Thymus (tissue), 14 donors: ENCODE measurements at places on chromosomes 3 and 15. TPM values are rescaled to one million over a fixed set of nuclear protein-coding genes. Genes with fewer than 3 reads are reported as not detected.
A peak's percentile ranks its signal among the peaks of the same experiment; 100 is the strongest.

- H3K36me3 ChIP-seq: no peaks in the 10 kb centered on the region
- peaks cover 17% of the 10 kb centered on the region for H3K4me1 ChIP-seq
These were observed 809 bp downstream of the RBP1 start for GRCh38 chr3:139538733-139539132.

- no peaks in the 10 kb centered on the region for H3K4me1 ChIP-seq
- no peak for DNase-seq
- no peak overlapping the region for H3K4me3 ChIP-seq
- no peaks in the 10 kb centered on the region for H3K36me3 ChIP-seq
These were observed 90.7 kb upstream of the GOLIM4 start for GRCh38 chr3:168186293-168186983.

- H3K27ac ChIP-seq: no peak overlapping the region
- no peaks in the 10 kb centered on the region for H3K36me3 ChIP-seq
- no peak for DNase-seq
- H3K27me3 ChIP-seq: no peaks in the 10 kb centered on the region
These were observed 78.6 kb downstream of the SNRK start for GRCh38 chr3:43364926-43365325.

GRCh38 chr3:148600902-148601765 is 96.6 kb upstream of the AGTR1 start:
- H3K27ac ChIP-seq: no peak overlapping the region
- H3K36me3 ChIP-seq: no peaks in the 10 kb centered on the region
- H3K27me3 ChIP-seq: no peaks in the 10 kb centered on the region
- H3K4me3 ChIP-seq: no peak overlapping the region
- H3K4me1 ChIP-seq: no peaks in the 10 kb centered on the region

The ARPP21 gene
- 136 TPM for total RNA-seq

The BFSP2 gene
- total RNA-seq: 3.6 TPM

- no peaks in the 10 kb centered on the region for H3K27me3 ChIP-seq
- no peaks in the 10 kb centered on the region for H3K36me3 ChIP-seq
- H3K27ac ChIP-seq: no peak overlapping the region
These were observed 38.0 kb upstream of the TIMP4 start for GRCh38 chr3:12196684-12197083.

The MYZAP gene
- 2.5 TPM for total RNA-seq

DNA sequence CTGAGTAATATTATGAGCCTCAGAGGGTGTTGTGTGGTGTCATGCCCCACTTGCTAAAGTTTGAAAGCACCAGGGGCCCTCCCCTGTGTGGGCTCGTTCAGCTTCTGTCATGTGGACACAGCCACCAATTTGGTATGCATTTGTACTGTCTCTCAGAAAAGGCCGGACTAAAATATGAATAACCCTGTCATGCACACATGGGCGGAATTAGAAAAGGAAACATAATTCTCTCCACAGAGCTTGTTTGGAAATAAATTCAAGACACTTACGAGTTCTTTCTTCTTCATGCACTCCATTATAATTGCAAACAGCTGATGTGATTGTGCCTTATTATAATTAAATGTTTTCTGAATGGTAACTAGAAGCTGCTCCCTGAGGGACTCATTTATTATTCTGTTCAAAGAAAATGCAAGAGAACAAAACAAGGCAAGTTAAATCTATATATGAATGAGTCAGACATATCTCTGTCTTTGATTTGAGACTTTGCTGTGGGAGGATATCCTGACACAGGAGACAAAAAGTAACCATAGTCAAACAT is 39.1 kb downstream of the TRPM1 start:
- peaks cover 3% of the 10 kb centered on the region for H3K27me3 ChIP-seq
- DNase-seq: no peak
- no peaks in the 10 kb centered on the region for H3K36me3 ChIP-seq
- H3K4me3 ChIP-seq: no peak overlapping the region

- DNase-seq: no peak
- no peak overlapping the region for H3K27ac ChIP-seq
- no peak overlapping the region for H3K4me3 ChIP-seq
- H3K4me1 ChIP-seq: no peaks in the 10 kb centered on the region
These were observed 427.1 kb upstream of the RASGRP1 start for GRCh38 chr15:38991701-38992100.

The FANCD2OS gene
- total RNA-seq: not detected

- no peaks in the 10 kb centered on the region for H3K4me1 ChIP-seq
- no peaks in the 10 kb centered on the region for H3K27me3 ChIP-seq
- H3K36me3 ChIP-seq: no peaks in the 10 kb centered on the region
- H3K27ac ChIP-seq: no peak overlapping the region
- no peak for DNase-seq
These were observed 16.5 kb downstream of the TBC1D23 start for GRCh38 chr3:100277255-100277800.

The TERC gene
- 136 TPM for total RNA-seq

DNA sequence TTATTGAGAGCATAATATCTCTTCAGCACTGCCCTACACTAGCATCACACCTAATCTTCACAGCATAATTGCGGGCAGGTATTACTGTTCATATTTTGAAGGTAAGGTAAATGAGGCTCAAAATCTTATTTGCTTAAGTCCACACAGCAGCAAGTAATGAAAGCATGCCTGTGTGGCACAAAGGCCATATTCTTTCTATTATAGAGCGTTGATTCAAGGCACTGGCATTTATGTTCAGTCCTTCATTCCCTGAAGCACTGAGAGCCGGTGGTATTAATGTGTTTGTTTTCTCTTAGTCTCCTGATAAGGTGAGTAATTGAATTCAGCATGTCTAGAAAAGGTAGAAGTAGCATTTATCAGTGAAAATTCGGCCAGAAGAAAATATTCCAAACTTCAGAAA is 231.2 kb downstream of the BBX start:
- H3K27me3 ChIP-seq: no peaks in the 10 kb centered on the region
- H3K36me3 ChIP-seq: peaks cover 3% of the 10 kb centered on the region
- DNase-seq: no peak
- H3K4me1 ChIP-seq: no peaks in the 10 kb centered on the region
- no peak overlapping the region for H3K4me3 ChIP-seq

DNA sequence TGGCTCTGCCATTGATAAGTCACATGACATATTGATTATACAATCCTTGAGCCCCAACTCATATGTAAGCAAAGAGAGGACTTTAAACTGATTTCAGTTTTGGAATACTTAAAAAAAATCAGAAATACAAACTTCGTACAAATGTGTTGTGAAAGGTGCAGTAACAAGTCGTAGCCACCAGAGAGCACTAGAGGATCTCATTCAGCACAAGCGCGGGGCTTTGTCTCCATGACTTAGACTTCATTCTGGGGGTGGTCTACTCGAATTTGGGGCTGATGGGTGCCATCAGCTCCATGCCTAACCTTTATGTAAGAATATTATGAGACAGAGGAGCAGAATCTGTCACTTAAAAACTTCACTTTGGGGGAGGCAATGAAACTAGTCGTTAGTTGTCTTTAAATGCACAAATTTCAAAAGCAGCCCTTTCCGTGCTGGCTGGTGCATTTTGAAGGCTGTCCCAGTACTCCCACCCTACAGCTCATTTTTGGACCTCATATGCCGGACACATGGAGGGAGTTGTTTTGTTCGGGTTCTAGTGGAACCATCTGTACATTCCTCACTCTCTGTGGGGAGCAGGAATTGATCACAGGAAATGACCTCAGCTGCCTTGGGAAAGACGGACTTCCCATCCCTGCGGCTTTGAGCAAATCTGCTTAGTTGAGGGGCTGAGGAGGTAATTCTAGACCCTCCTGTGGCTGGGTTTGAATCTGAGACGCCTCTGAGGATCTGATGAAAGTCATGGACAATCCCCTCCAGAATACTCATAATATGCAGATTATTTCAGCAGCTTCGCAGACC is 27.5 kb upstream of the MASP1 start:
- H3K27me3 ChIP-seq: peaks cover 16% of the 10 kb centered on the region
- DNase-seq: peak; percentile 39
- H3K4me3 ChIP-seq: no peak overlapping the region
- H3K36me3 ChIP-seq: no peaks in the 10 kb centered on the region
- H3K27ac ChIP-seq: no peak overlapping the region

The MBD4 gene
- total RNA-seq: 48.4 TPM

- no peaks in the 10 kb centered on the region for H3K36me3 ChIP-seq
- H3K4me3 ChIP-seq: no peak overlapping the region
- no peak for DNase-seq
- H3K4me1 ChIP-seq: no peaks in the 10 kb centered on the region
- peaks cover 13% of the 10 kb centered on the region for H3K27me3 ChIP-seq
These were observed 101.2 kb downstream of the TPRA1 start for GRCh38 chr3:127489357-127489756.

The ESYT3 gene
- 0.09 TPM for total RNA-seq

The TMEM87A gene
- total RNA-seq: 32.2 TPM

The PTPRG gene
- total RNA-seq: 3.9 TPM

- no peaks in the 10 kb centered on the region for H3K27me3 ChIP-seq
- no peaks in the 10 kb centered on the region for H3K36me3 ChIP-seq
- H3K27ac ChIP-seq: no peak overlapping the region
- no peak overlapping the region for H3K4me3 ChIP-seq
- DNase-seq: no peak
These were observed 128.9 kb downstream of the ZIC1 start for GRCh38 chr3:147538034-147538433.

- no peak for DNase-seq
- peaks cover 34% of the 10 kb centered on the region for H3K4me1 ChIP-seq
- H3K27ac ChIP-seq: peak overlapping the region; percentile 83
- H3K27me3 ChIP-seq: no peaks in the 10 kb centered on the region
These were observed 13.7 kb upstream of the ANP32A start for GRCh38 chr15:68834346-68834745.

DNA sequence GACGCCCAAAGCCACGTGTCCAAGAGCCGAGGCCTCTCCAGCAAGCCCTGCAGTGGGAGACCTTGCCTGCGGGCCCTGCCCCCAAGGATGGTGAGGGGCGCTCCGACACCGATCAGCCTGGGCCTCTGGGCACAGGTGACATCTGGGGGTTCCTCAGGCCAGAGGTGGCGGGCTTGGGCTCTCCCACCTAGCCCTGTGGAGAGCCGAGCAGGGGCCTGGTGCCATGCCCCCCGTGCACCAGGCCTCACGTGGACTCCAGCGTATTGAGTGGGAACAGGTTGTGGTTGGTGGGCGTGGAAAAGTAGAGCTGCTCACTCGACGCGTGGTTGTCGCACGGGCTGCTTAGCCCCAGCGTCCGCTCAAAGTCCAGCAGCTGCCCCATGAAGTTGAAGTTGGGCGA is 5.8 kb downstream of the DUSP7 start:
- no peak overlapping the region for H3K4me3 ChIP-seq
- peaks cover 41% of the 10 kb centered on the region for H3K4me1 ChIP-seq
- no peak overlapping the region for H3K27ac ChIP-seq
- no peaks in the 10 kb centered on the region for H3K27me3 ChIP-seq

The LEKR1 gene
- 1.7 TPM for total RNA-seq

The ADAMTS9 gene
- total RNA-seq: 3.7 TPM

DNA sequence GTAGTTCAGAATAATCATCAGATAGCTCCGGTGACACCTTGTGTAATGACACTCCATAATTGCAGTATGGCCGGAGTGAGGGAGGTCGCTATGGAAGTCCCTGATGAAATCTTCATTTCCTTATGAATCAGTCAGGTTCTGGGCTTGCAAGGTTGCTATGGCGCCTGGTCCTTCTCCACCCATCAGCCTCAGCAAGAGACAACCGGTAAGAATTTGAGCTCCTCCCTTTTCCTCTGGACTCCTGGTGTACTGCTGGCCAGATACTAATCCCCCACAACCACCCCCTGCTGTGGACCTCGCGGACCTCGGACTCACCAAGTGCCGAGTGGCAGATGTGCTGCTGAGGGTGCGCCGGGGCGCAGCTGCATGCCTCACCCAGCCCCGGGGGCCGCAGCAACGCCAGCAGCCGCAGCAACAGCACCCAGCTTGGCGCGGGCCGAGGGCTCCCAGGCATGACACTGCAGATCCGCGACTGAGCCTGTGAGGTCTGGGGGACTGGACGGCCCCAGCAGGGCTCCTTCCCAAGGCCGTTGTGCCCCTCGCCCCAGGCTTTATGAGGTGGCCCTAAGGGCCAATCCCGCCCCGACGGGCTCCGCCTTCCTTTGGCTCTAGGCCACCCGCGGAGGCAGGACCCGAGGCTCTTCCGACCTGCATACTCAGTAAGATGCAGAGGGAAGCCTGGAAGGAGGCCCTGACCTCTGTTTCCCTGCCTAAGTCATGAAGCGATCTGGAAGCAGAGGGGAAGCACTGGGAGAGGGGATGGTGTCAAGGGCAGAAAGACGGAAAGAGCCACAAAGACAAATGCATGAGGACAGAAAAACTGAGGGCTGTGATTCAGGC is at the start of gene TIMP4:
Gene TIMP4, minus strand, starts transcription at position 526 of the 840 bp plus-strand sequence. Its CDS starts 72 bp downstream, at position 454.
- no peaks in the 10 kb centered on the region for H3K27me3 ChIP-seq
- DNase-seq: no peak
- no peaks in the 10 kb centered on the region for H3K36me3 ChIP-seq
- H3K27ac ChIP-seq: no peak within 1 kb of the TSS

The RTP3 gene
- not detected for total RNA-seq

The SLC2A2 gene
- not detected for total RNA-seq

The CXCR6 gene
- total RNA-seq: 10.4 TPM

GRCh38 chr3:51869304-51869703 is 6.1 kb downstream of the IQCF5 start:
- no peak for DNase-seq
- no peaks in the 10 kb centered on the region for H3K36me3 ChIP-seq
- H3K27me3 ChIP-seq: no peaks in the 10 kb centered on the region

- no peak for DNase-seq
- H3K36me3 ChIP-seq: no peaks in the 10 kb centered on the region
- H3K27ac ChIP-seq: no peak overlapping the region
- no peak overlapping the region for H3K4me3 ChIP-seq
- H3K4me1 ChIP-seq: no peaks in the 10 kb centered on the region
These were observed 150.0 kb downstream of the NFKBIZ start for GRCh38 chr3:101999177-101999779.

The ZNF620 gene
- 3.5 TPM for total RNA-seq

DNA sequence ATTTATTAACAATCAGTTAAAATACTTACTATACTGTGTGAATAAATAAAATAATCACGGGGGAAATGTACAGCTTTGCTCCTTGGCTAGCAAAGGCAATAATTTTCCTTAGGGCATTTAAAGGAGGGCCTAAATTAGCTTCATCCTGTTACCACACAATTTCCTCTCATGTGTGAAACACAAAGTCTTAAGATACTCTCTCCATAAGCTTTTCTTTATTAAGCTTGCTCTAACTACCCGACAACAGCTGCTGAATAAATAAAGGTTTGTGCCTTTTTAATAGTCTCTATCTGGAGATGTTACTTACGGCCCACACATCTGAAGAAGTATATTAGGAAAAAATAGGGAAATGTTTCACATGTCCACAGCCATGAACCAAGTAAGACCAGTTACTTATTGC is 29.7 kb downstream of the ZNF106 start:
- peaks cover 18% of the 10 kb centered on the region for H3K36me3 ChIP-seq
- DNase-seq: no peak
- no peak overlapping the region for H3K4me3 ChIP-seq
- H3K4me1 ChIP-seq: peaks cover 3% of the 10 kb centered on the region
- no peak overlapping the region for H3K27ac ChIP-seq

DNA sequence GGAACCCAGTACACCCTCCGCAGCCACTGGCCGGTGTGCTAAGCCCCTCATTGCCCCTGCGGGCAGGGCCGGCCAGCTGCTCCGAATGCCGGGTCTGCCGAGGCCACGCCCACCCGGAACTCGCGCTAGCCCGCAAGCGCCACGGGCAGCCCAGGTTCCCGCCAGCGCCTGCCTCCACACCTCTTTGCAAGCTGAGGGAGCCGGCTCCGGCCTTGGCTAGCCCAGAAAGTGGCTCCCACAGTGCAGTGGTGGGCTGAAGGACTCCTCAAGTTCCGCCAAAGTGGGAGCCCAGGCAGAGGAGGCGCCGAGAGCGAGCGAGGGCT is 81.4 kb upstream of the BCHE start:
- no peaks in the 10 kb centered on the region for H3K36me3 ChIP-seq
- H3K4me3 ChIP-seq: no peak overlapping the region
- no peaks in the 10 kb centered on the region for H3K4me1 ChIP-seq
- no peak for DNase-seq

The CNTN4 gene
- total RNA-seq: 9.9 TPM
